Stimulated activated CD4-positive, alpha-beta T cell treated with anti-CD3 and anti-CD28 coated beads, Interleukin-4, amount 100 ng/mL, for 1 hour (primary cell): ENCODE measurements at places on chromosomes 2 and 18.

- no peak for DNase-seq
These were observed 154.0 kb downstream of the DYSF start for GRCh38 chr2:71607151-71607889.

DNA sequence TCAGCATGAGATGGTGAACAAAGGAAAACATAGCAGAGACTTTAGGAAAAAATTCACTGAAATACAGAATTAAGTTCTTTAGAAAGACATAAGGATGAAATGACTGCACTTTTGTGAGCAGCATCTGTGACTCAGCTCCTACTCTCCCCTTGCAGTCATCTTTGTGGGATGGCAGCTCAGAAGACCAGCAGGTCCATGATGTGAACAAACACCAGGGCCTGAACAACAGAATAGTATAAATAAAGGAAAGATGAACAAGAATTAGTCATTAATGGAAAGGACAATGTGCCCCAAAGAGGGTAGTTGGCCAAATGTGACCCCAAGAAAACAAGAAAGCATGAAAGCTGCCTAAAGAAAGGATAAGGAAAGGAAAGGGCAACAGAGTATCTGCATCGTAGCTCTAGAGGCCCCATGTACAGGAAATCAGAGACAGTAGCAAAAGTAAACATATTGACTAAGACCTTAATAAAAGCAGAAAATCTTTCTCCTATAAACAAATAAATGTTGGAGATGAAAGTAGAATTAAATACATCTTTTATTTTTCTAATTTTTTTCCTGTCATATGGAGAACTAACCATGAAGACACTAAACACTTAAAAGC, 318.0 kb downstream of the ZEB2 start:
- DNase-seq = no peak

GRCh38 chr2:239252801-239253200, 148.0 kb downstream of the HDAC4 start:
- no peak for DNase-seq

DNA sequence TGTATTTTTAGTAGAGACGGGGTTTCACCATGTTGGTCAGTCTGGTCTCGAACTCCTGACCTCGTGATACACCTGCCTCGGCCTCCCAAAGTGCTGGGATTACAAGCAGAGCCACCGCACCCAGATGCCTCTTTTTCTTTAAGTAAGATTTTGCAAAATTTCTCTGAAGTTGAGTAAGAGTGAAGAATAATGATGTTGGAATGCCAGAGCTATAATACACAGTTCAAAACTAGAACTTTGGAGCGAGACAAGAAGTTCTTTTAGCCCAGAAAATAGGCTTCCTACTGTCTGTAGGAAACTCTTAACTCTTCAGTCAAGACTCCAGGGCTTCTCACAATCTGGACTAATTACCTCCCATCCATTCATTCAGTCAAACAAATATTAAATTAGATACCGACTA, 51.4 kb downstream of the MARCHF4 start:
- DNase-seq = no peak

DNA sequence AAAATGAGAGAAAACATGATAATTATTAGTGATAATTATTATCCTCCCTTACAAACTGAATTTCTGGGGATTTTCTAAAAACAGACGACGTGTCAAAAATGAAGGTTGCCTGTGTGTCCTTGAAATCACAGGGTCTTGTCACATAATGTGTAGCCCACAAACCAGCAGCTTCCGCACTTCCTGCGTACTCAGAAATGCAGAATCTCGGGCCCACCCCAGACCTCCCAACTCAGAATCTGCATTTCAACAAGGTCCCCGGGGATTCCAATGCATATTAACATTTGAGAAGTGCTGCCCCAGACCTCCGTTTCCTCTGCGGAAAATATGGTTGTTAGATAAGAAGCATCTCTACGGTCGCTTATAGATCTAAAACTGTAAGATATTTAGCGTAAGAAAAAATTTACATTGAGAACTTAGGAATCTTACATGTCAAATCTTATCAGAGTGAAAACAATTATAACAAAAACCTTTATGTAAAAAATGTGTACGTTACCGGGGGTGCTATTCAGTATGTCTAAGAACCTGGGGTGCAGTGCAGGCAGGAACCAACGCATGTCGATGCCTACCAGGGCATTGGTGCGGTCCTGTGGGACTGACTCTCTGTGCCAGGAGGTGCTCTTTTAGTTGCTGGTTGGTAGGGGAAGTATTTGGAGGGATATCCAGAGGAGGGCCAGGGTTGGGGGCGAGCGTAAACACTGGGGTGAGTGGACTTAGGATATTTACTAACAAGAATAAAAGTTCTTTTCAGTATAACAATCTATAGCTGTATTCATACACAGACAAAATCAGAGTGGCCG, 15.2 kb downstream of the CDKL4 start:
- no peak for DNase-seq

- no peak for DNase-seq
These were observed 186.2 kb upstream of the MEX3C start for GRCh38 chr18:51383711-51384110.

GRCh38 chr2:226971770-226972169, 135.9 kb downstream of the RHBDD1 start:
- DNase-seq = no peak

- no peak for DNase-seq
These were observed 338.0 kb downstream of the NYAP2 start for GRCh38 chr2:225737556-225737955.

GRCh38 chr2:27915191-27915590, 24.7 kb downstream of the BABAM2 start:
- no peak for DNase-seq

DNA sequence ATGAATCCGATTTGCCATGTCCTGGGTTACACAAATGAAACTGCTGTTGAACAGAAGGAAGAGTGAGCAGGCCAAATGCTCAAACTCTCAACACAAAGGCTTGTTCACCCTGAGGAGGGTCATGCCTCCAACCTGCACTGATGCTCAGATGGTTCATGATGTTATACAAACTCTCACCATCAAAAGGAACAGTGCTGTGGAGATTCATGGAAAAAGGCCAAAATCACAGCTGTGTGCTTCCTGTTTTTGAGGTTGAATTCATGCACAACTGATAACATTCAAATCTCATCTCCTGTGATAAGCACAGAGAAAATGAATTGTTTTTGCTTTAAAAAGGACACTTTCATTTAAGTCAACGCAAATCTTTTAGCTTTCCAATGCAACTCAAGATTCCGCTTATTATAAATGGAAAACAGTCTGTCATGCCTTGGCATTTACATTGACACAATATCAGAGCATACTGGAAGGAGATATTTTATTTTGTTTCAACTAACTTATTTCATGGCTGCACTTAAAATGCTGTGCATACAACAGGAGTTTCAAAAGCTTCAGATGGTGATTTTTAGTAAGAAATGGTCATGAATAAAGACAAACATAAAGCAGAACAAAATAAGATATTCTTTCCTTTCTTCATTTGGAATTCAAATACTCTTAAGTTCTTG, 22.2 kb upstream of the TTN start:
- no peak for DNase-seq

DNA sequence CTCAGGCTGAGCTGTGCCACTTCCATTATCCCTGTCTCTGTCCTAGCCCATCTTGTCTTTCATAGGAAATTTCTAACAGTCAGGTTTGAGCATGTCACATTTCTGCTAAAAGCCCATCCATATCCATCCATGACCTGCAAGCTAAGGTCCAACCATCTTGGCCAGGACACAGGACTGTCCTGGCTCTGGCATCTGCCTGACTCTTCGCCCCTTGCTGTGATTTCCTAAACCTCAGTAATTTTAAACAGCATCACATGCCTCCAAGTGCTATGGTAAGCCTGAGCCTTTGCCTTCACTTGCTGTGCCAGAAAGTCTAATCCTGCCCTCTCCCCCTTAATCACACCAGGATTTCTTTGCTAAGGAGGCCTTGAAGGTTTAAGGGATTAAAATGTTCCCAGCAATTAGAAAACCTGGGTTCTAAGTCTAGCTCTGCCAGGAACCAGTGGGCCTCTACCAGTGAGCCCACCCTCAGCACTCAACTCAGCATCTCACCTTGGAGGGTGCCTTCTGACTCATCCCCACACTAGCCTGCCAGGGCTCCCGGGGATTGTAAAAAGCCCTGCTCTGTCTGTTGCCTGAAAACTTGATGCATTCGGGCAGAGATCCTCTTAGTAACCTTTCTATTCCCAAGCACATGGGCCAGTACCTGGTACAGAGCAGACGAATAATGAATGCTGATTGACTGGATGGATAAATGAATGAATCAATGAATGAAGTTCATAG, 411.0 kb downstream of the LRATD1 start:
- DNase-seq = no peak

- DNase-seq = no peak
These were observed 5.4 kb downstream of the PDK1 start for GRCh38 chr2:172561270-172561669.

DNA sequence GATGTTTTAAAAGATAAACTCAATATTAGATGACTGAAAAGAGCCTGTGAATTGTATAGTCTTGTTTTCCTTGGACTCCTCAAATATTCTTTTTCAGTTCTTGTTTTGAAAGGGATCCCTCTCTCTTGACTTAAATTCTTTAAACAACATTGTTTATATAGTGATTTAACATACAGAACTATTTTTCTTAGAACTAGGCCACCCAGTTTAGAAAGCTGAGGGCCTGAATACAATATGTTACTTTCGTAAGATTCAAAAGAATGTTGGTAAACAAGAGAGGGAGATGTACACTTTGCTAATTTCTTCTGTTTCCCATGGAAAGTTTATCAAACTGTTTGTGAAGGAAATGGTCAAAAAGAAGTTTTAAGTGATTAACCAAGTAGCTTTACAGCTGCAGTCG, 5.5 kb upstream of the TSPYL6 start:
- DNase-seq = no peak
